ENCODE measurements at places on chromosomes 13 and 19.

DNA sequence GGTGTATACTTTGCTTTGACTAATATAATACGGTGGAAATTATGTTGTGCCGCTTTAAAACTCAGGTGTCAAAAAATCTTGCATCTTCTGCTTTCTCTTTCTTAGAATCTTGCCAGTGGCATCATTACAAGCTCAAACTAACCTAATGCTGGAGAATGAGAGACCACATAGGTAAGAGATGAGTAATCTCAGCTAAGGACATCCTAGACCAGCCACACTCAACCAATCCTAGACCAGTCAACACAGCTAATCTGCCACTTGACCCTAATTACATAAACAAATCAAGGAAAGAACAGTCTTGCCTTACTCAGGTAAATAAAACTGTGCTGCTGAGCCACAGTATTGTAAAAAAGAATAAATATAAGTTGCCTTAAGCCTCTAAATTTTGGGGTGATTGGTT is 1323.9 kb upstream of the SPRY2 start:
- DNase-seq, result no peak

GRCh38 chr13:39016087-39016486 is 21.8 kb downstream of the PROSER1 start:
- no peak for DNase-seq

DNA sequence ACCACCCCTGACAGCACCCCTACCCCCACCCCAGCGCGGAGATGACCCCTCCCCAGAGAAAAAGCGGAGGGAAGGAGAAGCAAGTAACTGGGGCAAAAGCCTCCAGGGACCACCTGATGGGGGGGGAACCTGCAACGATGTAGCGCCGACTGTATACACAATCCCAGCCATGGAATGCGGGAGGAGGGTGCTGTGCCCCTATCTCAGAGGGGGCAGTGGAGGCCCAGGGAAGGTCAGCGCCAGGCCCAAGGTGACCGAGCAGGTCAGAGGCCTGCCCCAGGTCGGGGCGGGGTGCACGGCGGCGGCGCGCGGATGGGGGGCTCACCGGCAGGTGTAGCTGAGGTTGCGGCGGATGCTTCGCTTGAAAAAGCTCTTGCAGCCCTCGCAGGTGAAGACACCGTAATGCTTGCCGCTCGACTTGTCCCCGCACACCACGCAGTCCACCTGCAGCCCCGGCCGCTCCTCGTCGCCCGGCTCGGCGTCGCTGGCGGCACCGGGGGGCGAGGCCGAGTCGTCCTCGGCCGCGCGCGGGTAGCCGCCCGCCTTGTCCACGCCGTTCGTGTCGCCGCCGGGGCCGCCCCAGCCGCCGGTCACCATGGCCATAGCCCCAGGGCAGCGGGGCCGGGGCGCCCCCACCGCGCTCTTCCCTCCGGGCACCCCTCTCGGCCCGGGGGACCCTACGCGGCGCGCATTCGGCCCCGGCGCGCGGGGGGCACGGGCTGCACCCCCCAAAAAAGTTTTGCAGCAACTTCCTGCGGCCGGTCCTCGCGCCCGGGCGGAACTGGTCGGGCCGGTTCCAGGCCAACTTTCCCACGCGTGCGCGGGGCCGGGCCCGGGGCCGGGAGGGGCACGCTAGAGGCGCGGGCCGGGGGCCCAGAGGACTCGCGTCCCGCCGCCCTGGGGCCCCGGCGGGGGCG is 843 bp downstream of the NR2F6 start:
- DNase-seq, result no peak

- DNase-seq, result peak; percentile 90
These were observed 977 bp upstream of the EFNB2 start for GRCh38 chr13:106536244-106537034.

- DNase-seq, result peak; percentile 78
These were observed 7.7 kb downstream of the PNMA8B start for GRCh38 chr19:46487802-46488445.

DNA sequence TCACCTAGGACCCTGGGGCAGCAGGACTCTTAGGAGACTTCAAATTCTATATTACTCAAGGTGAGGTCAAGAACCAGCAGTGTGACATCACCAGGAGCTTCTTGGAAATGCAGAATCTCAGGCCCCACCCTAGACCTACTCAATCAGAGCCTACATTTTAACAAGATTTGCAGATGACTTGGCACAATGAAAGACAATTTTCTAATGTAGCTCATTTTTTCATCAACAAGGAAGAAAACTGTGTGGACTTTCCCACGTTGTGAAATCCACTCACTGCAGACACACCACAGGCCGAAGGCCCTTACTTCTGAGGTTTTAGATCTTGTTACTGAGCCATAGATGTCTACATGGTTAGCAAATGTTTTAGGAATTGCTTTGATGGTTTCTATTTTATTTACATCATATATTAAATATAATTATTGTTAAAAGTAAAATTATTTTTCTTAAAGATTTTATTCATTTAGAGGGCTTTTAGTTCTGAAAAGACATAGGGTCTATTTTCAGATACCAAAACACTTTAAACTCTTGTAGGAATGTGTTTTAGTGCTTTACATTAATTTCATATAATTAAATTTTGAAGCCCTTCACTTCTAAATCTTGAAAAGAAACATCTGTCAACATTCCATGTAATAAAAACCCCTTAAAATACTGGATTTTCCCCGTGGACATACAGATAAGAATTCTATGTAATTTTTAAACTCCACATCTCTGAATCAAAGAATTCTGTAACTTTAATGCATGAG is 18.5 kb upstream of the STARD13 start:
- DNase-seq, result peak; percentile 84

DNA sequence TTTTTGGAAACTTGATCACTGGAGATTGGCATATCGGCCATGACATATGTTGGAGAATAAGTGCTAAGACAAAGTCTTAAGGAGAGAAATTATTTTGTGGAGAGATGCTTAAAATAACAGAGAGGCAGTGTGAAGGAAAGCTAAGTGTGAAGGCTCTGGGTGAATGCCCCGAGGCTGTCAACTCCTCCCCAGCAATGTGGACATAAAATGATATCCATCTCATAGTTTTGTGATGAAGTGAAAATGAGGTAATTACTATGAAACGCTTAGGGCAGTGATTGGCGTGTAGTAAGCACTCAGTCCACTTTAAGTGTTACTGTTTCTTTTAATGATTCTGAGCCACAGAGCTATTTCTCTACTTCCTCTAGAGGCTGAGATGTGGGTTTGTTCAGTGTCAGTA is 195.8 kb upstream of the KLF12 start:
- no peak for DNase-seq

DNA sequence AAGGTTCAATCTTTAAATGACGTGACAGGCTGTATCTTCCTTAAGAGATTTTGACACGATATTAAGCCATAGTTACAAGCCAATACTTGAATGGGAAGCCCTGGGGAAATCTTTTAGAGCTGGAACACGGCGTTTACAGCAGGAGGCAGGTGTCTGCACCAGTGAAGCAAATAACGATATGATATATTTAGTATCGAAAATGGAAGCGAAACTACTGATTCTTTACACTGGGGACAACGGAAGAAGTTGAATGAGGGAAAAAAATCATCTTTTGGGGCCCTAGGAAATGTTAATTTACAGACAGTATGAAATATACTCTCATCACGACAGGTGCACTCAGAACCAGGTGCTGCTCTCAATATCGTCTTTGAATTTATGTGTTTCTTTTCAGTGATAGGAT is 793.9 kb upstream of the PCDH20 start:
- DNase-seq, result no peak

- no peak for DNase-seq
These were observed 10.1 kb upstream of the SHD start for GRCh38 chr19:4268816-4269430.

DNA sequence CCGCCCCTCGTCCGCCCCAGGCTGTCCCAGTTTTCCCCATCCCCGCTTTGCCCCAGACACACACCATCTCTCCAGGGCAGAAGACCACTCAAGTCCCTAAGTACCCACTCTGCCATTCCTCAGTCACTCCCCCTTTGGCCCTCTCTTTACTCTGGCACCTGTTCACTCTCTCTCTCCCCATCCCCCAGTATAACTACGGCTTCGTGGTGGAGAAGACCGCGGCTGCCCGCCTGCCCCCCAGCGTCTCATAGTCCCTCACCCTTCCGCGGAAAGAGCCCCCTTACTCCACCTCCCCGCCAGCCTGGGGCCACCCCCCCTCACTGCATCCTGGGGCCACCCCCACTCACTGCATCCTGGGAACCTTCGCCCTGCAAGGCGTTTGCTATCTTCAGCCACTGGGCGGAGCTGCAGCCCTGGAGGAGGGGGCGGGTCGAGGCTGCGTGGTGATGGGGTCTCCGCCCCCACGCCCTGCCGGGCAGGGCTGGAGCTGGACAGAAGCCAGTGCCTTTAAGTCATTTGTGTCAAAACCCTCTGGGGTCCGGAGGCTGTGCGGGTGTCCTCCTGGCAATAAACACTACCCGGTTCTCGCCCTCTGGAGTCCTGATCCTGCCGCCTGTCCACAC is 5.0 kb downstream of the MVB12A start:
- DNase-seq, result peak; percentile 64

DNA sequence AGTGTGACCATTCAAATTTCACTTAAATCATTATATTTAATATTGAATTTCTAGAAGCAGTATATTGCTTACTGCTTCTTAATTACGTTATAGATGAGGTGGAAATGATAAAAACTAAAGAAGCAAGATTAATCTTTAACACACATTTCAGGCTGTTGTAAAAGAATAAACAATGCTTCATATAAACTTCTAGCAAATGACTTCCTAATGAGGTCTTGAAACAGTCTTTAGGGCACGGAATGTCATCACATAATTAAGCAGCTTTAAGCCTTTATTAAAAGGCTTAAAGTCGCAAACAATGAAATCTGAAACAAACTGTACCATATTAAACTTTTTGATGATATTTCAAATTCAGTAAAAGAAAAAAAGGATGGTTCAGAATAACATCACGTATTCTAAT is 1.9 kb downstream of the SLITRK6 start:
- DNase-seq, result no peak

DNA sequence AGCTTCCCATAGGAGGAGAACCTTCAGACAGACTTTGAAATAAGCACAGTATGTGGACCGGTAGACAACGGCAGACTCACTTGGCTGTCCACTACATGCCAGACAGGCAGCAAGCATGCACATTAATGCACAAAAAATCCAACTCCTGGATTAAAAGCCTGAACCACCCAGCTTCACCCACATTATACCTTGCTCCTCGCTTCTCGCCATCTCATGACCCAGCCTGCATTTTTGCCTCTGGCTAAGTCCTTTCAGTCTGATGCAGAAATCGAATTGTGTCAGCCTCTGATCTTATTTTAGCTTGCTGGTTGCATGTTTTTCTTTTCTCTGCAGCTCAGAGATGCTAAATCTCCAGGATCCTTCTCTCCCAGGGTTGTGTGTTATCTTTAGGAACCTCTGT is 358.7 kb downstream of the RFC3 start:
- no peak for DNase-seq
